ENCODE measurements at places on chromosomes 5 and 9.

GRCh38 chr5:33361781-33362180, 79.0 kb upstream of the TARS1 start:
- no peak for ATAC-seq

DNA sequence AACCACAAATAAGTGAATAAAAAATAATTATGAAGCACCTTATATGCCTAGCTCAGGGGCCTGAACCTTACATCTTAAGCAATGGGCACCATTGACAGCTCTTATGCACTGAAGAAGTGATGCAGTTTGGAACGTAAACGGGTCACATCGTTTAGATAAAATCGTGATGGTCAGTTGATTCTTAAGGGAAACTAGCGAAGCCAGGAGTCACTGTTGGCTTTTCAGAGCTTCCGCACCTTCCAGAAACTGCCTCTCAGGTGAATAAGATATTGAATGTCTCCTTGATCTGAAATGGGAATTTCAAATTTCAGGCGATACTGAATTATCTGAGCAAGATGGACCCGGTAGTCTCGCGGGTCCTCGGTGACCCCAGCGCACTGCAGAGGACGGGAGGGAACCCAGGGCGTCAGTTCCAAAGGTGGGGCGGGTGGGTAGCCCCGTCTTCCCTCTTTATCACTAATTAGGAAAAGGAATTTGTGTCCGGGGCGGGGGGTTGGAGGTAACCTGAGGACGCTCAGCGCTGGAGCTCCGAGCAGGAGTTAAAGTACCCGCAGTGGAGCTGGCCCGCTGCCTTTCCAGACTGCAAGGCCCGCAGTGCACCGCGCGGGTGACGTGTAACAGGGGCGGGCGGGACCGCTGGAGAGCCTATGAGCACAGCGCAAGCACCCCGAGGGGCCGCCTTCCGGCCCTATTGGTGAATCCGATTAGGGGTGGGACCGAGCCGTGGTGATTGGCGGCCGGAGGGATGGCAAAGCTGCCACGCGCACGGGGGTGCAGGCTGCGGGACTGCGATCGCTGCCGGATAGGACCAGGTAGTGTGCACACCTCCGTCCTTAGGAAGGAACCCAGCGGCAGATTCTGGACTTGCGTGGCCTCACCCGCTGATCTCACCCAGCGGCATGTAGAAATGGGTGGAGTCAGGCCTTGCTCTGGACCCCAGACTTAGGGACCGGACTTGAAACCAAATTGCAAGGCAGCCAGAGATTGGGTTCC, 19.7 kb upstream of the GARNL3 start:
- peak; percentile 100 for ATAC-seq

DNA sequence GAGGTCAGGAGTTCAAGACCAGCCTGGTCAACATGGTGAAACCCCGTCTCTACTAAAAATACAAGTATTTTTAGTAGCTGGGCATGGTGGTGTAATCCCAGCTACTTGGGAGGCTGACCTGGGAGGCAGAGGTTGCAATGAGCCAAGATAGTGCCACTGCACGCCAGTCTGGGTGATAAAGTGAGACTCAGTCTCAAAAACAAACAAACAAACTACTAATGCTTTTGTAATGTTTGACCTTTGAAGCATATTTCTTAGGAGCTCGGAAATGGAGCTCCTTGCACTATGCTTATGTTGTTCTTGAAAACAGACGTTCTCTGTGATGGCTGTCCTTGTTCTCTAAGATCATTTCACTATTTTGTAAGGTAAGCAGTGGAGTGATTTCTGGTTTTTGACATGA, 6.0 kb downstream of the F2RL2 start:
- no peak for ATAC-seq

DNA sequence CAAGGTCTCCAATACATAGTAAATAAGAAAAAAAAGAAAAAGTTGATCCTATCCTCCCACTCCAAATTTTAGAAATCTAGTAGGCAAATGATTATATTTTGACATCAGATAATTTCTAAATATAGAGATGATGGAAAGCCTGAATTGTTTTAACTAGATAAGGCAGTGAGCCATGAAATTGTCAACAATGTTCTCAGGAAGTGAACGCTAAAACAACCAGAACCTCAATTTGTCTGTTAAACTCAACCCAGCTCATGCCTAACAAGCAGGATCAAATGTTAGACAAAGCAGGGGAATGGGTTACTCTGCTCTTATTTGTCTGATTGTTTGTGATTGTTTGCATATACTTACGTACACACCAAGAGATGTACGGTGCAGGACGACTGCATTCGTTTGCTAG, 49.2 kb downstream of the ESM1 start:
- ATAC-seq, result no peak

DNA sequence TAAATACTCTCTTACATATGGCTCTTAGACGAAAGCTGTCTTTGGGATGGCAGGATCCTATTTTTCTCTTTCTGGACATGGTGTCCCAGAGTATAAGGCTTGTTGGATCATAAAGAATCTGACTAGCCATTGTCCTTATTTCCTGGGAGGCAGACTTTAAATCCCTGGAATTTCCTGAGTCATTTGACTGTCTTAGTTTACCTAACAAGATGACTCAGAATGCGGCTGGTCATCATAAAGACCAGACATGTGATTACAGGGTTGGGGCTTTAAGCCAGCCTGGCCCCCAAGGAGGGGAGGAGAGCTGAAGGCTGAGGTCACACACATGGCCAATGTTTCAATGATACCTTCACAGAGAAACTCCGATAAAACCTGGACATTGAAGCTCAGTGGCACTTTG, 37.2 kb downstream of the FAM240B start:
- no peak for ATAC-seq

GRCh38 chr9:94919376-94920098, 193.0 kb downstream of the AOPEP start:
- no peak for ATAC-seq

- no peak for ATAC-seq
Measured at GRCh38 chr5:169777159-169777558, 140.1 kb downstream of the DOCK2 start.

DNA sequence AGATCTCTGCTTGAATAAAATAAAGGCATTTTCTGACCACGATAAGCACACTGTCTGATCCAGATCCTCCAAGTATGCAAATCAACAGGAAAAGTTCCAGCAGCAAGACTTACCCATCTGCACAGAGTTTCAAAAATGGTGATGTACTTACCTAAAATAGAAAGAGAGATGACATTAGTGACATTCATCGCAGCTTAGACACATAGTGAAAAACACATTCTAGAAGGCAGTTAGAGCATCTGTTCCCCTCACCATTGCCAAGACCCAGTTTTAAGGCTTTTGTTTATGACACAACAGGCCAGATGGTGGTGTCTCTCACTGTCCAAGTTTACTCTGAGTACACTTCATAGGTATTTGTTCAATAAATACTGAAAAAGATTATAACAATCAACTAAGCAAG, 207.7 kb downstream of the PDE4D start:
- peak; percentile 34 for ATAC-seq

All from gastroesophageal sphincter (tissue), 4 donors.